ENCODE measurements at places on chromosomes 6 and 20.

GRCh38 chr6:89281779-89282246 is 33.3 kb downstream of the GABRR2 start:
- peak; percentile 40 for DNase-seq

GRCh38 chr6:25542984-25543910 is 108.8 kb upstream of the SCGN start:
- DNase-seq, result no peak

- DNase-seq, result no peak
These were observed 521 bp downstream of the CDK5RAP1 start for GRCh38 chr20:33400812-33401183.

- DNase-seq, result no peak
These were observed 40.9 kb downstream of the LY86 start for GRCh38 chr6:6629402-6629801.

DNA sequence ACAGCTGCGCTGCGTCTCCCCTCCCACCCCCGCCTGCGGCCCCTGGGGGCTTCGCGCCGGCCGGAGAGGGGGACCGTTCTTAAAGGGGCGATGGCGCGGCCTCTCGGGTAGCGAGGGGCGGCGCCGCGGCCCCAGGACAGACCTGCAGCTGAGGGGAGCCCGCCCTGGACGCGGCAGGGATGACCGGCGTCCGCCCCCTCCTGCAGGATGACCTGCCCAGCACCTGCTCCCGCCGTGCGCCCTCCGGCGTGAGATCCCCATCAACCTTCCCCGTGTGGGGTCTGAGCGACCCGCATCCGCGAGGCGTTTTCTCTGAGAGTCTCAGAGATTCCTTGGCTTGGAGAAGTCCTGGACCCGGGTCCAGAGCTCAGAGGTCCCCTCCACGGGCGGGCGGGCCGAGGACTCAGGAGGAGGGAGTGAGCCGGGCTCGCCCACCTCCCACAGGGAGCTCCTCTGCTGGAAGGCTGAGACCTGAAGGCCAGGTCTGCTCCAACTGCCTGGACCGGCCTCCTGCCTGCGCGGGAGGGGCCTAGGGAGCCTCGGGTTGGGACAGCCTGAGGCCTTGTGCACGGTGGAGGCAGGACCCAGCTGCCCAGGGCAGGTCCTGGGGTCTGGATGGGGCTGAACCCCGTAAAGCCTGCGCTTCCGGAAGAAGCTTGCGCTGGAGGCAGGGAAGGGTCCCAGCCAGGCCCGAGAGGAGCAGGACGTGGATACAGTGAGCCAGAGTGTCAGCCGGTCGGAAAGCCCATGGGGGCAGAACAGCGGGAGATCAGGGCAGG is 532 bp upstream of the NKAIN4 start:
- DNase-seq, result no peak

DNA sequence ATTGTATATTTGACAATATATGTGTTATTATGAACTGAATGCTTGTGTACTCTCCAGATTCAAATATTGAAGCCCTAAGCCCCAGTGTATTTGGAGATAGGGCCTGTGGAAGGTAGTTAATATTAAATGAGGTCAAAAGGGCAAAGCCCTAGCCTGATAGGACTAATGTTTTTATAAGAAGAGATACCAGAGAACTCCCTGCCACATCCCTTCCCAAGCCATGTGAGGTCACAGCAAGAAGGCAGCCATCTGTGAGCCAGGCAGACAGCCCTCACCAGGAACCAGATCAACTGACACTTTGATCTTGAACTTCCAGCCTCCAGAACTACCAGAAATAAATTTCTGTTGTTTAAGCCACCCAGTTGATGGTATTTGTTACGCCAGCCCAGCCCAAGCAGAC is 36.4 kb upstream of the FBXL4 start:
- DNase-seq, result no peak

- DNase-seq, result no peak
These were observed 39.8 kb upstream of the SLCO4A1 start for GRCh38 chr20:62602550-62602949.
